CD4-positive, alpha-beta T cell treated with Interleukin-17A for 4 hours (primary cell): ENCODE measurements at places on chromosomes 3 and 15.

- DNase-seq, result no peak
Observed at GRCh38 chr3:176692966-176693785, 504.1 kb downstream of the TBL1XR1 start.

DNA sequence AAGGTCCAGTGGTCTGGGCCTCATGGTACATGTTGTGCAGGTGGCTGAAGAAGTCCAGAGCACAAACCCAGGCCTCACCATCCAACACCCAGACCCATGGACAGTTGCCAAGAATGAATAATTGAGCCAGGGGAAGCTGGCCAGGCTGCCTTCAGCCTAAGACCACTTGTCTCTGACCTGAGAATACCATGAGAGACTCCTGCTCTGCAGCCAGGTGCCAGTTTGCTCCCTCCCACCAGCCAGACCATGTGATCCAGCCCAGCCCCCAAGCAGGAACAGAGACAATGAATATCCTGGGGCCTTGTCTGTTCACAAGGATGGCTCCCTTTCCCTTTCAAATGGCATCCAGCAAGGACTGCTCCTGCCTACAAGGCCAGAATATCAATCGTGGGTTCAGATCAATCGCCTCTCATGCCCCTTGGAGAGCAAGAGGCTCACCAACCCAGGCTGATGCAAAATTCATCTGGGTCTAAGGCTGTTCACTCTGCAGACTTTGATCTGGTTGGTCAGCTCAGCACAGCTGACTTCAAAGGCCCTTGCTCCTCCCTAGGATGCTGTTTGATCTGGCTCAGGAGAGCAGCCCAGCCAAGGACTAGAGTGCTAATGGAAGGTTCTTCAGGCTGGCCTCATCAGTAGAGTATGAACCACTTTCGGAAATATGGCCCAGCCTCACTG, 13.4 kb downstream of the TRAIP start:
- DNase-seq, result no peak

GRCh38 chr3:115658032-115658336, 34.7 kb downstream of the GAP43 start:
- no peak for DNase-seq

DNA sequence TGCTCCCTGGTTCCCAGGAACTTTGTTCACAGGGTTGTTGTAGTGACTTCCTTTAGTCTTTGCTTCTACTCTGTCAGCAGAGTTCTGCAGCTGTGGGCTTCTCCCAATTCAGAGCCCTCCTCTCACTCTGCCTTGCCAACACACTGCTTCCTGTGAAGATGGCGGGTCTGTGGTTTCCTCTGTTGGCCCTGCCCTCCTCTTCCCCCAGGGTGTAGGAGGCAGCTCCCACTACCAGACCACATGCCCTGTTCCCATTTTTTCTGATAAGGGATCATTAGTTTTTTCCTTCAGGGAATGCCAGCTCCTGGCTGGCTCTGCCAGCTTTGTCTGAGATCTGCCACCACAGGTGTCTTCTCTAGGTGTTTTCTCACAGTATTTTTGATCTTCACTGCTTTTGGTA, 12.7 kb downstream of the SPSB4 start:
- DNase-seq, result no peak

- no peak for DNase-seq
Observed at GRCh38 chr3:5464649-5465048, 277.1 kb downstream of the EDEM1 start.

- no peak for DNase-seq
Observed at GRCh38 chr15:42048080-42048820, 27.4 kb upstream of the PLA2G4E start.

DNA sequence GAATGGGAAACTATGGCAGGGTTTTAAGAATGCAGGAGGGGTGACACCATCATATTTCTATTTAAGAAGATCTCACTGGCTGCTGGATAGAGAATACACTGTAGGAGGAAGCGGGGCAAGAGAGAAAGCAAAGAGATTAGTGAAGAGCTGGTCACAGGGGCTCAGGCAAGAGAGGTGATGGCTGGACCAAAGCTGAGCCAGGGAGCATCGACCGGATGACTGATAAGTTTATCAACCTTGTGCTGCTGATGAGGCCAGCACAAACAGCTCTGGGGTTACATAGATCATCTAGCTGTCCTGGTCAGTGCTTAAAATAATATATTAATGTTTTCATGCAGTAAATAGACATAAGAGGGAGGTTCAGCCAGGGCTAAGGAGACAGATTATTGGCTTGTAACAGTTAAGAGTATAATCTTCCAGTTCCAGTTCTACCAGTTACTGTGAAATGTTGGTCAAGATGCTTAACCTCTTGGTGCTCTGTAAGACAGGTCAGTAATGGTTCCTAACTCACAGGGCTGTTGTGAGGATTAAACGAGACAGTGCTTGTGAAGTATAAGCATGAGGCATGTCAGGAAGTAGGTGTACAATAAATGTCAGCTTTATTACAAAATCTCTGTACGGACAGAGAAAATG, 201.0 kb upstream of the FEZF2 start:
- DNase-seq, result no peak

- DNase-seq, result no peak
Observed at GRCh38 chr15:51132384-51133139, 37.9 kb upstream of the TNFAIP8L3 start.

GRCh38 chr3:190089711-190090110, 31.0 kb downstream of the P3H2 start:
- no peak for DNase-seq

- DNase-seq, result no peak
Observed at GRCh38 chr3:14775563-14775962, 43.2 kb upstream of the FGD5 start.

- DNase-seq, result no peak
Observed at GRCh38 chr3:127667119-127667681, 5.6 kb upstream of the ABTB1 start.
